ENCODE measurements at places on chromosomes 5 and 9.

- peak; percentile 46 for DNase-seq
These were observed 150.2 kb downstream of the SGCD start for GRCh38 chr5:156477196-156477595.

DNA sequence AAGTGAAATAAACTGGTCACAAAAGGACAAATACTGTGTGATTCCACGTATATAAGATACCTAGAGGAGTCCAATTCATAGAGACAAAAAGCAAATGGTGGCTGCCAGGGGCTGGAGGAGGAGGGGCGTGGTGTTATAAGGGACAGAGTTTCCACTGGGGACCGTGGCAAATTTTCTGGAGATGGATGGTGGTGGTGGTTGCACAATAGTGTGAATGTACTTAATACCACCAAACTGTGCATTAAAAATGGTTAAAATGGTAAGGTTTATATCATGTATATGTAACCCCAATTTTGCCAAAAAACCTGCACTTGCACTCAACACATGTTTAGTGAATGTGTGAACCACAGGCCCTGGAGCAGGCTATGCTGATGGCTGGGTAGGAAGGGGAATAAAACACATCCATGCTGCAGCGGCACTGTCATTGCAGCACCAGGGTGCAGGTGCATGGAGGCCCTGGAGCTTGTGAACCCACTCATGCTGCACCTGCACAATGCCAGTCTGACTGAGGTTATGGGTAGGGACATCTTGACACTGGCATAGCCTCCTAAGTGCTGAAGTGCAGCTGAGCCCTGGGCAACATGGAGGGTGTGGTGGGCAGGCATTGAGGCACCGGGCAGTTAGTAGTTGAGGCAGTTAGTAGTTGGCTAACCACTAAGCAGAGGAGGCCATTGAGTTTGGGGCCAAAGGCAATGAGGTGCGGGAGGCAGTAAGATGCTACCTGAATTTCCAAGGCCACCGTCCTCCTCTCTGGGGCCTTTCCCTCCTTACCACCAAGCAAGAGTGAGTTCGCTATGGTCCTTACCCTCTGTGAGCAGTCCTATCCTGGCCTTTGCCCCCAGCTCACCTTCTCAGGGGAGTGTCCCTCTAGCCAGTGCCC lies 3.5 kb upstream of the PHF2 start:
- DNase-seq = no peak

GRCh38 chr5:107359916-107360234 lies 310.9 kb downstream of the EFNA5 start:
- no peak for DNase-seq

DNA sequence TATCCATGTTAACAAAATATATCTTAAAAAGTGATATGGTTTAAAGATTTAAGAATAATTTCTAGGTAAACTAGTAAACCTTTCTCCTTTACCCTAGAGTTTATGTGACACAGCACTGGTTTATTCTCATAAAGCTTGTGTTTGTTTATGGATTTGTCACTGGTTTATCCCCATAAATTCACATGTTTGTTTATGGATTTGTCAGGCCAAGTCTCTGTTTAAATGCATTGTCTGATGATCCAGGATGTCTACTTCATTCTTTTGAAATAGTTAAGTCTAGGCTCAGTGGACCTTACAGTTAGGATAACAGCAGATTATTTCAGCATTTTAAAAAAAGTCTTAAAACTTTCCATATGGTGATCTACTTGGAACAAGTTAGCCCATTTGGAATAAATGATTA lies 334.0 kb downstream of the ARRDC3 start:
- no peak for DNase-seq

GRCh38 chr9:137506702-137507171 lies 43.5 kb downstream of the PNPLA7 start:
- peak; percentile 81 for DNase-seq

DNA sequence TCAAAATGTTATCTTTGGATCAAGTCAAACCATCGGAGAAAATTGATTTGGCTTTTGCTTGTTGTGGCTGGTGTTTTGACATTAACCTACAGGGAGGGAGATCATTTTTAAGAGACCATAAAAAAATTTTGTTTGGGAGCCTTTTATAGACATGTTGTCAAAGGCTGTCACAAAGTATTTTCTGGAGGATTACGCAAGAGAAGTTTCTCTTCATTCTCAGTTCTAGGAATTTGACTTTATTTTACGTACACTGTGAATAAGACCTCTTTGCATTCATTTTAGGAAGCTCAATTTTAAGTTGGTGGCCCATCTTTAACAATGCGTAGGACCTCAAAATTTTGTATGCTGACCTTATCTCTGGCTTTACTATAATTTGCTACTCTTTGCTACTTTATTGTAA lies 50.2 kb upstream of the SLC44A1 start:
- DNase-seq = no peak
